ENCODE measurements at places on chromosomes 16 and 17.

- DNase-seq = no peak
Measured at GRCh38 chr17:4469552-4469951, 29.1 kb upstream of the SPNS2 start.

GRCh38 chr16:57016301-57016700 lies 26.9 kb downstream of the NLRC5 start:
- no peak for DNase-seq

- no peak for DNase-seq
Measured at GRCh38 chr17:59893676-59894100, 767 bp downstream of the RPS6KB1 start.

DNA sequence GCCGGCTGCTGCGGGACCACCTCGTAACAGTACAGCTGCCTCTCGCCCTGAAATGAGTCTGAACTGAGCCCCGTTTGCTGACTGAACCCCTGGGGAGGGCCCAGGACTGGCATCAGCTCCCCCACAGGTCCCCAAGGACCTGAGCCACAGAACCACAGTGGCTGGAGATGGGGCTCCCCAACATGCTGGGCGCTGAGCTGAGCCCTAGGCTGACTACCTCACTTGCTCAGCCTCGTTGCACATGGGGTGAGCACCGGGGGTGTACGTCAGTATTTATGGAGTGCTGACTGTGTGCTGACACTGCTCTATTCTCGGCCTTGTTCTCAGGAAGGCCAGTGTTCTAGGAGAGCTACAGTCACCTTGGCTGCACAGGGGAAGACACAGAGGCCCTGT lies 6.6 kb upstream of the VASN start:
- no peak for DNase-seq

DNA sequence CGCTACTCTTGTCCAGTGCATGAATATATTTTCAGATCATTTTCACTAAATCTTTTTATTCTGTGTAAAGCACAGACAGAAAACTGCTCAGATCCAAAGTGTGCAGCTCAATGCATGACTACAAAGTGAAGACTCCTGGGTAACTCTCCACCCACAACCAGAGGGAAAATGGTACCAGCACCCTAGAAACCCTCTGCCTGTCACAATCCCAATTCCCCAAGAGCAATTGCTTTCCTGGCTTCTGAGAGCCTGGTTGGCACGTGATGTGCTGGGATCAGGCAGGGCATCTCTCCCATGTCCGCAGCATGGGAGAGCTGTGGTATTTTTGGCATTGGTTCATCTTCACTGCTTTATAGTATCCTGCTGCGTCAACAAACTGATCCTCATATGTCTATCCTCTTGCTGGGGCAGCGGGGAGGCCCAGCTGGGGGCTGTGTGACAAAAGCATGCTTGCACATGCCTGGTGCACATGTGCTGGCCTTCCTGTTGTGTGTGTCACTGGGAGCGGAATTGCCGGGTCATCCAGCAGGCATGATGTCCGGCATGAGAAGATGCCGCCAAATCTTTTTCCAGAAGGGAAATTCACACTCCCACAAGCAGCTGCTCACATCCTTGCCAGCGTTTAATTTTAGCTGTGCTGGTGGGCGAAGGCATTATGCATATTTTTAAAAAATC lies 278.9 kb upstream of the FOXF1 start:
- no peak for DNase-seq

GRCh38 chr16:1443403-1443973 lies 868 bp downstream of the CCDC154 start:
- DNase-seq = no peak
